SK-N-SH (cell line): ENCODE measurements at places on chromosomes 5 and 9.

DNA sequence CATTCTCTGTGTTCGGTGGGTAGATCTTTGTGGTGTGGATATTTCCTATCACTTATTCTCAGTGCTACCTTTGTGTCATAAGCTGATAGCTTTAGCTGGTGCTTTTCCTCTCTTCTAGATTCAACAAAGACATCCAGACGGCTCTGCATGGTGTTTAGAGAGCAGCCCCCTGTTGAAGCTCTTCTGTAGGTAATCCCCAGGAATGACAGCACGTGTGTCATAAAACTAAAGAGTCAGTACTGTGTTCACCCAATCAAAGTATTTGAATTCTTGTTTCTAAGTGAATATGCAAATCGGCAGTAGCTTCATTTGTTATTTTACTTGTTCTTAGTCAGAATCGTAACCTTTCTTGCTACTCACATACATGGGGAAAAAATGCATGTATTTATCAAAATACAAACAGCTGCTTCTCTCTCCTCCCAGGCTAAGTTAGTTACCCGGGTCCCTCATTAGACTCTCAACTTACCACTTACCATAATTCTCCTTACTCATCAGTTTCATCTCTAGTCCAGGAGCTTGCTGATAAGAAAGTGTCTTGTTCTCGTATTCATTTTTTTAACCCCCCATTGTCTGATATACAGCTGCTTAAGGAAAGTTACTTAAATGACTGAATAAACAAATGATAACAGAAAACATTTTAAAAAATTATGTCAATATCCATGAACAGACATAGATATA, 1696.0 kb upstream of the WWC1 start:
- DNase-seq = no peak

GRCh38 chr5:143064218-143064641, 294.1 kb downstream of the ARHGAP26 start:
- no peak for DNase-seq

DNA sequence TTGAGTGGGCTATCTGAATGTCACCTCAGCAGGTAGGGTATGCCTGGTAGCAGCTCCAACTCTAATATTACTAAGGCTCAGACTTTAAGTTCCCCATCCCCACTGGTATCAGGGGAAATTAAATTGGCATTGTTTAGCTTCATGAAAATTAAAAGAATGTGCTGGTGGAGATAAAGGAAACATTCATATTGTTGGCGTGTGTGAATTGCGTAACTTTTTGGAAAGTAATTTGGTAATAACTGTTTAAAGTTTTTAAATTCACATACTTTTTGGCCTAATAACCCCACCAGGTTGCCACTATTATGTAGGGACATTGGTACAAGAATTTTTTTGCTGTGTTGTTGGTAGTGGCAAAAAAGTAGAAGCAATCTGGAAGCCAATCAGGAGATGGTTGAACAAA, 29.4 kb downstream of the TNPO1 start:
- no peak for DNase-seq

DNA sequence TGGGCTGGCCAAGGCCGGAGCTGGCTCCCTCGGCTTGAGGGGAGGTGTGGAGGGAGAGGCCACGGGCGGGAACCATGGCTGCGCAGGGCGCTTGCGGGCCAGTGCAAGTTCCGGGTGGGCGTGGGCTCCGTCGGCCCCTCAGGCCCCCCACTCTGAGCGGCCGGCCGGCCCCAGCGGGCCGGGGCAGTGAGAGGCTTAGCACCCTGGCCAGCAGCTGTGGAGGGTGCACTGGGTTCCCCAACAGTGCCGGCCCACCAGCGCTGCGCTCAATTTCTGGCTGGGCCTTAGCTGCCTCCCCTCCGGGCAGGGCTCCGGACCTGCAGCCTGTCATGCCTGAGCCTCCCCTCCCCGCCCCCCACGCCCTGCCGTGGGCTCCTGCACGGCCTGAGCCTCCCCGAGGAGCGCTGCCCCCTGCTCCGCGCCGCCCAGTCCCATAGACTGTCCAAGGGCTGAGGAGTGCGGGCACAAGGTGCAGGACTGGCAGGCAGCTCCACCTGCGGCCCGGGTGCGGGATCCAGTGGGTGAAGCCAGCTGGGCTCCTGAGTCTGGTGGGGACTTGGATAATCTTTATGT, 184.2 kb downstream of the ATPSCKMT start:
- DNase-seq = no peak

DNA sequence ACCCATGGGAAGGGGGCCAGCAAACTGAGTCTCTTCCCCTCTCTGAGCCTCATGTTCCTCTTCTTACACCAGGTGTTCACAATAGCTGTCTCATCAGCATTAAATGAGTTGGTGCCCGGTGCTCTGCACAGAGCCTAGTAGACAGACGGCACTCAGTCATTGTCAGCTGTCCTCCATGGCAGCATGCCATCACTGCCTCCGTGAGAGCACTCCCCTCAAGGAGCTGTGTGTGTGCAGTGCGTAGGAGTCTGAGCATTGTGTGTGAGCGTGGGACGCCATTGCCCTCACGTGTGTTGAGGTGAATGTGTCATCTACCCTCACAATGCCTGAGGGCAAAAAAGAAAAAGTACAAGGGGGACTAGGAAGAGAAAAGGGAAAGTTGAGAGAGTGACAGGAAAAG, 536.5 kb downstream of the CDK5RAP2 start:
- no peak for DNase-seq

GRCh38 chr5:143101725-143102386, 301.6 kb downstream of the NR3C1 start:
- DNase-seq = peak; percentile 34
